Mesenchymal stem cell (in vitro differentiated cells and primary cell): ENCODE measurements at places on chromosomes 5 and 9.
A peak's percentile ranks its signal among the peaks of the same experiment; 100 is the strongest.

GRCh38 chr5:136073714-136074529, 45.1 kb downstream of the TGFBI start:
- DNase-seq = no peak

- DNase-seq = peak; percentile 95
Observed at GRCh38 chr5:172361566-172362238, 78.1 kb upstream of the UBTD2 start.

DNA sequence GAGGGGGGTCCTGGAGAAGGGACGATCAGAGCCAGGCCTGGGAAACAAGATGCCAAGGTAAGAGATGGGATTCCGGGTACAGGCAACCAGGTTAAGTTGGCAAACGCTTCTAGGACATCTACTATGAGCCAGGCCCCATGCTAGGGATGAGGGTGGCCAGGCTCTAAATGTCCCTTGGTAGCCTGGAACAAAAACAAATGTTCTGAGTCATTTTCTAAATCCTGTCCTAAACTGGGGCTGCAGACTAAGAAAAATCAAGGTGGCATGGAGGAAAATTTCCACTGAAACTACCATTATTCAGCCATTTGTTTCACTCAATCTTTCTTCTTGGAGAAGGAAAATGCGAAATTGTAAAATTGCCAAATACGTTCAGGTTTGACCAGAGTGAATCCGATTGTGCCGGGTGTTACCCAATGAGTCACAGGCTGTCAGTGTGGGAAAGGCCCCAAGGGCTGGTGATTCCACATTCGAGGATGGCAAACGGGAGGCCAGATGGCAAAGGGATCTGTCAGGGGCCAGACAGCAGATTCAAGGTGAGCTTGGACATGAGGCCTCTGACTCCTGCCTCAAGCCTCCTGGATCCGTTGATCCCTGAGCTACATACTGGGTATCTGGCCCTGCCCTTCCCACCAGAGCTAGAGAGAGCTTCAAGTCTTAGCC, 57.6 kb downstream of the PAX5 start:
- DNase-seq = no peak

DNA sequence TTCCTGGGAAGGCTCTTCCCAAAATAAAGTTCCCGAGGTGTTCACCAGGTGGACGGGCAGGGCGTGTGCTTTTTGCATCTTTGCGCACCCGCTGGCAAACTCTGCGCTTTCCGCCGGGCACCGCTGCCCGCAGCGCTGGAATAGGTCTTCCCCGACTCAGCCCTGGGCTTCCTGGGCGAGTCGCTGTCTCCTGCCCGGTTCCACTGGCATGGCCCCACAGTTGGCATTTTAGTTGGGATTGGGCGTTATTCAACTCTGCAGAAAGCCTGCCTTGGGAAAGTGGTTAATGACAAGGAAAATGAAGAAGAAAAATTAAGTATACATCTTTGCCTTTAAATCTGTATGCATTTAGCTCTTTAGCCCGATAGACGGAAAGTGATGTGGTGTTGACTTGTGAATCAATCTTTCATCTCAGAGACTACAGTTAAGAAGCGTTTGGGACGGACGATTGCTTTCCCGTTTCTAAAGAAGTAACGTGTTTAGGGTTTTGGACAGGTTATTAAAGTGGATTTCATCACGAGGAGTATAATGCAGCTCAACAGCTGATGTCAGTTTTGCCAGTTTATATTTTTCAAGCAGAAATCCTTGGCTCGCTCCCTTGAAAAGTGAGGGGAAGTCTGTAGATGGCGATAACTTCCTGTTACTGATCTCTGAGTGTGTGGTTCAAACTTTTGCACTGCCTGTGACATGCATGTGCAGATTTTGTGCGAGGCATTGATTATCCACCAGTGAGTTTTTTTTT, 946 bp downstream of the ADCY2 start:
- no peak for DNase-seq

- no peak for DNase-seq
Observed at GRCh38 chr9:34562135-34562745, 27.3 kb downstream of the CNTFR start.

GRCh38 chr5:43802119-43802518, 199.1 kb downstream of the NNT start:
- DNase-seq = no peak
